ENCODE measurements at places on chromosomes 4 and X. TPM values are rescaled to one million over a fixed set of nuclear protein-coding genes. Genes with fewer than 3 reads are reported as not detected.

SPANXN2 gene
- not detected for total RNA-seq

RAB40AL gene
- 1.3 TPM for total RNA-seq

NEUROG2 gene
- total RNA-seq, result not detected

GPC4 gene
- 98.0 TPM for total RNA-seq

BST1 gene
- 0.54 TPM for total RNA-seq

SPANXN4 gene
- total RNA-seq, result not detected

ZNF185 gene
- 8.0 TPM for total RNA-seq

TCEAL6 gene
- not detected for total RNA-seq

ANXA10 gene
- total RNA-seq, result not detected

DMP1 gene
- total RNA-seq, result not detected

AR gene
- 10.2 TPM for total RNA-seq

ABCG2 gene
- total RNA-seq, result not detected

L1CAM gene
- total RNA-seq, result 16.6 TPM

IBSP gene
- not detected for total RNA-seq

BRCC3 gene
- total RNA-seq, result 12.4 TPM

RRH gene
- total RNA-seq, result not detected

CLIC2 gene
- 0.99 TPM for total RNA-seq

SATL1 gene
- total RNA-seq, result not detected

APLN gene
- 0.39 TPM for total RNA-seq

MAGEB16 gene
- not detected for total RNA-seq

COX7B gene
- 178 TPM for total RNA-seq

HPGDS gene
- not detected for total RNA-seq

MAGEA2 gene
- total RNA-seq, result not detected

ARSJ gene
- total RNA-seq, result 61.7 TPM

CSAG3 gene
- total RNA-seq, result not detected

CXCL10 gene
- total RNA-seq, result not detected

NKX1-1 gene
- total RNA-seq, result not detected

ARL9 gene
- total RNA-seq, result 1.4 TPM

CHRDL1 gene
- 0.63 TPM for total RNA-seq

GALNTL6 gene
- not detected for total RNA-seq

PPP1R2C gene
- not detected for total RNA-seq

ITIH6 gene
- total RNA-seq, result not detected

GLRA2 gene
- not detected for total RNA-seq

NDP gene
- total RNA-seq, result not detected

TET2 gene
- 24.3 TPM for total RNA-seq

AFF2 gene
- 0.89 TPM for total RNA-seq

TMEM150C gene
- total RNA-seq, result 1.6 TPM

SORCS2 gene
- total RNA-seq, result 6.7 TPM

XPNPEP2 gene
- total RNA-seq, result 0.39 TPM

Measured in osteocyte (in vitro differentiated cells).